ENCODE measurements at places on chromosomes 12 and 14.

DNA sequence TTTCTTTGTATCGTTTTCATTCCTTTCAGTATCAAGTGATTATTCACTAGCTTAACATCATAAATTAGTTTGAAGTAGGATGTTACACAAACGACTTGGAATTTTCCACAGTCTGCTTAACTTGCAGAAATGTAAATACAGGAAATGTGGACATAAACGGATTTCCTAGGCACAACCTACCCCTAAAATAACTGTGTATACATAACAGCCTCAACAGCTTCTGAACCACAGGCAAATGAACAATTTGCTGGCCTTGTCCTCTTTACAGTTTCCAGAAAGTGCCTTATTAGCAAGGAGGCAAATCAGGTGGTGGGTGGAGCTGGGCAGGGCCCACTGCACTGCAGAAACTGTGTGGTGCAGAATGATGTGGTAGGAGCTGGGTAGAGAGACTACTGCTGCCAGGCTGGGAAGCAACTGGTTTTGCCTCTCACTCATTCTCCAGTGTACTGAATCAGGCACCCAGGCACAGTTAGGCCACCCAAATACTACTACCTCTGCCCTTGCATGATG is 14.1 kb downstream of the DRAM1 start:
- peak; percentile 26 for ATAC-seq

- ATAC-seq = peak; percentile 30
Measured at GRCh38 chr14:33916663-33917565, 34.0 kb downstream of the EGLN3 start.

DNA sequence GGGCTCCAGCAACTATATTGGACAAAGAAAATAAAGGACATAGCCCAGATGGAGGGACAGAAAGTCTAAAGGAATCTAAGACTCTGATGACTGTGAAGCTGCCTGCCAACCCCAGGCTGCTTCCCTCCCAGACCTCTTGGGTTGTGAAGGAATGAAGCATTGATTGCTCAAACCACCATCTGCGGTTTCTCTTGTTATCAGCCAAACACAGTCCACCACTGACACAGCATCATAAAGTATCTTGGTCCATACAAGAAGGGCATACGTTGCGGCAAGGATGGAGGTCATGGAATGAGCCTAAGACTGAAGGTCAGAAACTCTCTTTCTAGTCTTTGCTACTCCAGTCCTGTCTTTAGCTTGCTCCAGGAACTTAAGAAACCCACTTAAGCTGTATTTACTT is 58.5 kb upstream of the PLXNC1 start:
- no peak for ATAC-seq

DNA sequence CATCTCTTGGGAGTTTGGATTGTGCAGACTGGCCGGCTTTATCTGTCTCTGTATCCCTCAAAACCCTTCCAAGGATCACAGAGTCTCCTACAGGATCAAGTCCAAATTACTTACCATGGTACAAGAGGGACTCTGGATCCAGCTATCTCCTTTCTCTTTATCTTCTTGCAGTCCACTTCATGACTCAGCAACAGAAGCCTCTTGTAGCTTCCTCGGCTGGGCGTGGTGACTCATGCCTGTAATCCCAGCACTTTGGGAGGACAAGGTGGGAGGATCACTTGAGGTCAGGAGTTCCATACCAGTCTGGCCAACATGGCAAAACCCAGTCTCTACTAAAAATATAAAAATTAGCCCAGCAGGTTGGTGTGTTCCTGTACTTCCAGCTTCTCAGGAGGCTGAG is 189.7 kb downstream of the BCAT1 start:
- no peak for ATAC-seq

GRCh38 chr14:74976264-74977113 is 21.1 kb upstream of the PGF start:
- ATAC-seq = no peak

- ATAC-seq = no peak
Measured at GRCh38 chr14:36518586-36519430, 1.2 kb downstream of the NKX2-1 start.

DNA sequence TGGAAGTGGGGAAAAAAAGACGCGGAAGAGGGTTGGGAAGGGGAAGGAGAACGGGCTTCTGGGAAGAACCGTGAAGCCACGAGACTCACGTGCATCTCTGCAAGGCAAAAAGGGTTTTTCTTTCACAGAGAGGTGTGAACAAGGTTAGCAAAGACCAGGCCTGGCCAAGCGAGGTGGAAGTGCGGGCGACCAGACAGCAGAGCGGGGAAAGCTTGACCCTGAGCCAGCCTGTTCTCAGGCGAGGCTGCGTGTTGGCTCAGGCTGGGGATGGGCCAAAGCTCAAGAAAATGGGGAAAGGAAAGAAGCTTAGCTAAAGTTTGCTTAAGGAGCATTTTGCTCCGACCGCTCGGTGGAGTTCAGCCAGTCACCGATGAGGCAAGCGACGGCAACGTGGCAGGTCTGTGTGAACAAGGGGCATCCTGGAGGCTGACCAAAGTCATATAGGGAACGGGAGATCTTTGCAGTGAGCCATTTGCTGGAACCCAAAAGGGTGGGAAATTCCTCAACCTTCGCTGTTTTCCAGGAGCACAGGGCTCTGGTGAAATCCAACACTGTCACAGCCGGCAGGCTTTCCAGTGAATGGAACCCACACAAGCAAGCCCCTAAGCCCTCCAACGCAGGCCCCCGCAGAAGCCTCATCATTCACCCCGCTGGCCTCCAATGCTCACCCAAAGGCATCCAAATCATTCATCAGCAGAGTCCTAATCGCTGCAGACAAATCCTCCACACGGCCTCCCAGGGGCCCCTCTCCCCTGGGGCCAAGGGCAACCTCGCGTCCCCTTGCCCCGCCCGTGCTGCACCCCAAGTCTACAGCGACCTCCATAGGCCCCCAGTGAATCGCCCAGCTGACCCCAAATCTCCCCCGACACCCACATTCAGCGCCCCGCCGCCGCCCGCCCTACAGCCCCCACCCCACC is 754 bp downstream of the ZNF605 start:
- ATAC-seq = peak; percentile 62
